H4 (cell line): ENCODE measurements at places on chromosomes 5 and 9.

DNA sequence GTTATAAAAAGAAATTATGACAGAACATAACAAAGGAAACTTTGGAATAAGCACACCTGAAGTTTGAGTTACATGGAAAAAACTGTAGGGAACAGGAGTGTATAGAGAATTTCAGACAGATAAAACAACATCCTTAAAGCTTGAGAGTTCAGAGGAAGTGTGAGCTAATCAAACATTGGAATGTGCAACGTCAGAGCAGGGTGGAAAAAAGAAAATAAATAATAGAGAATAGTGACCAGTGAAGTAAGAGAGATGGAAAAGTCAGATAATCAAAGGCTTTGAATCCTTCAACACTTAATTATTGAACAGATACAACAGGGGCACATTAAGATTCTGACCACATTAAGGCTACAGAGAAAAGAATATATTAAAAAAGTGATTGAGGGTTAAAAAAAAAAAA lies 128.5 kb upstream of the CDH10 start:
- DNase-seq: peak; percentile 20

GRCh38 chr9:133509179-133510083 lies 15.3 kb downstream of the MYMK start:
- peak; percentile 85 for DNase-seq

DNA sequence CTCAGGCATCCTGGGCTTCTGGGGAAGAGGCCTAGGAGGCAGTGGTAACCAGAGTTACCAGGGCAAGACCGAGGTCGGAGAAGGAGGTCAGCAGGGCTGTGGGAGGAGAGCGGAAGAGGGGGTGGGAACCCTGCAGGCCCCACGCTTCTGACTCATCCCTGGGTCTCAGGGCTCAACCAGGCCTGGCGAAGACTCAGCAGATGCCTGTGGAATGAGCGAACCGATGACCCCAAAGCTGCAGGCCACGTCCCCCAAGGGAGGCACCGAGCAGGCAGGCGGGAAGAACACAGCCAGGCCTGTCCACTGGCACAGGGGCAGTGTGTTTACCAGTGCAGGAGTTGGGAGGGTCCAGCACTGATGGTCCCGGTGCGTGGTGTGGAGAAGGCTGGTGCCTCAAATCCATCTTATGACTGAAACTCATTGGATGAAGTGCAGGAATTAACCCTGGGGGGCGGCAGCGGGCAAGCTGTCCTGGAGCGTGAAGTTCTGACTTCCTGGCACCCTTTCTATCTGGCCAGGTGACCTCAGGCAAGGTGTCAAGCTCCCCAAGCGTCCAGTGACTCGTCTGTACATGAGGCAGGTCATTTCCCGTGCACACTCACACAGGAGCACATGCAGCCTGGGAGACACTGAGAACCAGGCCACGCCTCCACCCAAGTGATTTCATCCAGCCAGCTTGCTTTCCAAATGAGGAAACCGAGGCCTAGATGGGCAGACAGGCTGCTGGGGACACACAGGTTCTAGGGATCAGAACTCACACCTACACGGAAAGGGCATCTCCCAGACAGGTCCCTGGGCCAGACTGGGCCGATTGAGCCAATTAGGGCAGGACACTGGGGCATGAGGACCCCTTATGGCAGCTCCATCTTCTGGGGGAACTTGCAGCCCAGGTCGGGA lies 69.1 kb downstream of the ADAMTS2 start:
- peak; percentile 81 for DNase-seq

DNA sequence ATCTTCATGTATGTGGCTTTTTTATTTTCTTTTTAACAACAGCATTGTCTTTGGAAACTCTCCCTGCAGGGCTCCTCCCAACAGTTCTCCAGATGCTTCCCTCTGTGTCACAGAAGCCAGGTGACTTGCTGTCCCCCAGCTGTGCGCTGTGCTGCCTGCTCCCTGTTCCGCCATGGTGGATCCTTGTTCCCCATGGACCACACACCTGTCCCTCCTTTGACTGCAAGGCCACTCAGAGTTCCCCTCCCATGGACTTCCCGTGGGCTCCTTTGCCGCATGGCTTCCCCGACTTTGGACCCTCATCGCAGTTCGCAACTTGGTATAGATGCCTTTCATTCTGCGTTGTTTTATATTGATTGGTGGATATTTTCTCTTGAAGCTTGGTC lies 18.6 kb downstream of the ANKRD33B start:
- no peak for DNase-seq

GRCh38 chr5:157893611-157894010 lies 34.7 kb upstream of the CLINT1 start:
- no peak for DNase-seq

DNA sequence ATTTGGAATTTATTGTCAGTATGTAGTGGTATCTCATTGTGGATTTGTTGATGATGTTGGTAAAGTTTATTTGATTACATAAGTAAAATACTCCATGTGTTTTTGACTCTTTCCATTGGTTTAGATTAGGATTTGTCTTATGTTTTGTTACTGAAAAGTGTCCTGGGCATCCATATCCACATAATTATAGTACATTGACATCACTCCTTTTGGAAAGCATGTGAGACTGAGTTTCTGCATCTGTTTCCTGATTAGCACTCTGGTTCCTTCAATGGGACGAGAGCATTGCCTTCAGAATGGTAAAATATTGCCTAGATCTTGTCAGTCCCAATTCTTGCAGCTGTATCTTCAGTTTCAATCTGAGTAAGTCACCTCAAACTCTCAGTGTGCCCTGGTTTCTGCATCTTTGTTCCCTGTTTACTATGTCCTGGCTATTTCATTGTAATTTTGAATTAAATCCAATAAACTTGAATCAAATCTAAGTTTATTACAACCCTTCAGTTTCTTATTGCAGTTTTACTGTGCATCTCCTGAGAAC lies 128.1 kb downstream of the FBXO38 start:
- no peak for DNase-seq
